ENCODE measurements at places on chromosomes 12 and 14.

DNA sequence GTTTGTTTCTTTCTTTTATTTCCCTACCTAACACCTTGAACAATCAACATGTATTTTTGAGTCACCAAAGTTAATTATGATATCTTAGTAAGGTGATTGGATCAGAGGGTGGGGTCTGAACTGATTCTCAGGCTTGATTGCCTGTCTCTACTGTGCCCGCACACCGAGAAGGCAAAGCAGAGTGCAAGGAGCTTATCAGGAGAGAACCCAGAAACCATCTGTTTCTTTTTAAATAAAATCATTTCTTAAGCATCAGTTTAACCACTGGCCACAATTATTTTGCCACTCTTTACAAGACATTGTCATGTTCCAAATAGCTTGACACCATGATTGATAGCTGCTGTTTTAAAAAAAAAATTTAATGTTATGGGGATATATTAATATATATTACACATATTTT lies 3.1 kb downstream of the GARIN2 start:
- no peak for DNase-seq

DNA sequence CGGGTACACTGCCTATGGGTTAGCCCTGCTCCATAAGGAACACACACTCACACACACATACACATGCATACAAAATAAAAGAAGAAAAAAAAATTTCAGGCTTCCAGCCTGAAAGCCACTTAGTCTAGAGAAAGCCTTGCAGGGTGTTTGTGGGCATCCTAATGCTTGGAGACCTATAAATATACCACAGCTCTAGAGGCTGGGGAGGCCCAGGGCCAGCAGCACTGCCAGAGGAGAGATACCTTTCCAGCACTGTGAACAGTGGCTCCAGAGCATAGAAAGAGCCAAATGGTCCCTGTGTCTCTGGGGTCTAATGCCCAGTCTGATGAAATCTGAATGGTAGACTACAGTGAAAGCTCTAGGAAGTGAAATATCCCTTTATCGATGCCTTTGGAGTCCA lies 12.9 kb downstream of the FAM161B start:
- DNase-seq: no peak

- DNase-seq: no peak
These were observed 339.7 kb downstream of the PRKD1 start for GRCh38 chr14:29587761-29588470.

GRCh38 chr14:102218688-102219087 lies 79.0 kb downstream of the WDR20 start:
- DNase-seq: no peak

- DNase-seq: no peak
These were observed 52.3 kb downstream of the KCNK10 start for GRCh38 chr14:88270776-88271175.

DNA sequence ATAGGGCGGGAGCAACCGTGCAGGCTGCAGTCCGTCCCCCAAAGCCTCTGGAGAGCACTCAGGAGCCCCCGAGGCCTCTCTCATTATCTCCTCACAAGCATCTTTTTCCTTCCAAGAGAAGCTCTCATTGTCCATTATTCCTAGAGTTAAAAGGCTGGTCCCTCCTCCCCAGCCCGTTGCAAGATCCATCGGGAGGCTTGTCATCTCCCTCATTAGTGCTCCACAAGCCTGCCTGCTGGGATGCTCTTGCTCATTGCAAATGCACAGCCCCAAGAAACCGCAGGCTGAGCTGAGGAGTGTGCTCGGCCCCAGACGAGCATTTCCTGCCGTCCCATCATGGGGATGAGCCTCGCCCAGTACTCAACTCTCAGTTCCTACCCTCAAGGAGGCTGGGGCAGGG lies 23.3 kb downstream of the NUAK1 start:
- DNase-seq: no peak

- no peak for DNase-seq
These were observed 10.8 kb downstream of the ZCRB1 start for GRCh38 chr12:42315108-42315507.

GRCh38 chr12:104667139-104667538 lies 210.4 kb downstream of the CHST11 start:
- no peak for DNase-seq

DNA sequence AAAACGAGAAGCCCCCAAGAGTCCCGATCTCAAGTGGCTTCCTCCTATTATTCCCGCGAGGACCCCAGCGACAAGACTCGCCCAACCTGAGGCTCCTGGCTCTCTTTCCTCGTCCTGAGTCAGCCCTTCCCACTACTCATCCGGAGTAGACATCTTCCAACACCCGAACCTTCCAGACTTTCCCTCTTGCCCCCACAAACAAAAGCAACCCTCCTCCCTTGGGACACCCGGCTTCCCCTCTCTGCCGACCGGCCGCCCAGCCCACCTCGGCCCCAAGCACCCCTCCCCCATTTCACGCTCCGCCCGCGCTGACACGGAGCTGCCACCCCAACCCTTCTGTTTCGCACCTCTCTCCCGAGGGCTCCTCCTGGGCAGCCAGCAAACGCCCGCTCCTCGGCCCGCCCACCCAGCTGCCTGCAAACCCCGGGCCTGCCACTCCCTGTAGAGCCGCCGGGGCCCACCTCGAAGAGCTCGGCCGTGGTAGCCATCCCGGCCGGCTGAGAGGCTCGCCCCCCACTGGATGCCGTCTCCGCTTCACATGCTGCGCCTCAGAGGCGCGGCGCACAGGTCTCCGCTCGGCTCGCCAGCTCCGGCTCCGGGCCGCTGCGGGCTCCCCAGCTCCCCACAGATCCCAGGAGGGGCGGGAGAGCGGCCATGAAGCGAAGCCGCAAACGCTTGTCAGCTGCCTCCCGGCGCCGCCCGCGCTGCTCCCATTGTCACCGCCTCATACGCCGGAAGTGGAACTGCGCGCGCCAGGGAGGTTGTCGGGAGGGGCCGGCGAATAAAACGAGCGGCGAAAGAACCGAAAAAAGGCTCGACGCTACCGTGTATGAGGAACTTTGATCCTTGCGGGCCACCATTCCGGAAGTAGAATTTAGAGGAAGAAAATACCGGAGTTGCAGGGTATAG lies at the start of the genes AP5M1 and EXOC5:
Gene AP5M1 (plus strand): TSS at position 811 of the 909 bp plus-strand sequence. CDS start 344 bp downstream, outside the sequence.
Gene EXOC5 (minus strand): TSS at position 745 of the 909 bp plus-strand sequence. CDS start 257 bp downstream, at position 488.
- peak; percentile 76 for DNase-seq

- DNase-seq: no peak
These were observed 173.3 kb downstream of the CCDC59 start for GRCh38 chr12:82184844-82185243.

DNA sequence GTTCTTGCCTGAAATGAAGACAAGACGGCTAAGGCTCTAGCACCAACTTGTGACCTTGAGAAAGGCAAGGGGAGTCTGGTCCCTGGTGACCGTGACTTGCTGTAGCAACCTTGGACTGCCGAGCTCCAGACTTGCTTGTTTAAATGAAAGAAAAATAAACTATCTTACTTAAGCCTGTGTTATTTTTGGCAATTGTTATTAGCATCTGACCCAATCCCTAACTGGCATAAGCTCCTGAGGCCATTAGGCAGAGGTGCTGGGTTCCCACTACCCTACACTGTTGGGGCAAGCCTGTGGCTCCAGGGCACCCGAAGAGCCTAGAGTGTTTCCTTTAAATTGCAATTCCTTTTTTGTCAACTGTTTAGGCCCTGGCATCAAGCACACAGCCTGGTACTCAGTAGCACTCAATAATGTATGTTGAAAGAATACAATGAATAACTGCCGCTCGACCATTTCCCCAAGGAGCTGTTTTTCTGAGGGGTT lies 106.9 kb upstream of the HIF1A start:
- DNase-seq: peak; percentile 72

- no peak for DNase-seq
These were observed 46.2 kb upstream of the REP15 start for GRCh38 chr12:27650011-27650410.

GRCh38 chr12:24427776-24428175 lies 478.3 kb upstream of the SOX5 start:
- DNase-seq: no peak

DNA sequence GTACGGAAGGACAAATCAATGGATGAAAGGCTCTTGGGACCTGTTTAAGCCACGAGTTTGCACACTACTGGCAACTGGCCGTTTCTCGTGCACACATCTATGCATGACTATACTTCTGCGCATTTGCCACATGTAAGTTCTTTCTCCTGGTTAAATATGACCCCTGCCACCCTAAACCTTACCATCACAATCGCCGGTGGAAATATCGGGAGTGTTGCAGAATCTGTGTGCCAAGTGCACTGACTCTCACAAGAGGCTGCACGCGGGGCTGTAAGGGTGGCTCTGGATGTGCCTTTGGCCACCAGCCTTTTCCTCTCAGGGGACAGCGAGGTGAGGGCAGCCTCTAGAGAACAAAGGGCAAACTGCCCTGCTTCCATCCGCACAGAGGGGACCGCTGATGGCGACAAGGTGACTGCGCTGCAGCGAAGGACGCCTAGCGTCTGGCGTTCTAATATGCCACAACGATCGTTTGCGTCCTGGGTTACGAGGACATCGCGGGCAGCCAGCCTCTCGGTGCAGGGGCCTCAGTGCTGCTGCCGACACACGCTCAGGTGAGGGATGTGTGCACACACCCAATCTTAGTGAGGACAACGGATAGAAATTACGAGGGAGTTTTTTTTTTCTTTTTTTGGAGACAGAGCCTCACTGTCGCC lies 232.2 kb downstream of the PCNX1 start:
- DNase-seq: no peak

DNA sequence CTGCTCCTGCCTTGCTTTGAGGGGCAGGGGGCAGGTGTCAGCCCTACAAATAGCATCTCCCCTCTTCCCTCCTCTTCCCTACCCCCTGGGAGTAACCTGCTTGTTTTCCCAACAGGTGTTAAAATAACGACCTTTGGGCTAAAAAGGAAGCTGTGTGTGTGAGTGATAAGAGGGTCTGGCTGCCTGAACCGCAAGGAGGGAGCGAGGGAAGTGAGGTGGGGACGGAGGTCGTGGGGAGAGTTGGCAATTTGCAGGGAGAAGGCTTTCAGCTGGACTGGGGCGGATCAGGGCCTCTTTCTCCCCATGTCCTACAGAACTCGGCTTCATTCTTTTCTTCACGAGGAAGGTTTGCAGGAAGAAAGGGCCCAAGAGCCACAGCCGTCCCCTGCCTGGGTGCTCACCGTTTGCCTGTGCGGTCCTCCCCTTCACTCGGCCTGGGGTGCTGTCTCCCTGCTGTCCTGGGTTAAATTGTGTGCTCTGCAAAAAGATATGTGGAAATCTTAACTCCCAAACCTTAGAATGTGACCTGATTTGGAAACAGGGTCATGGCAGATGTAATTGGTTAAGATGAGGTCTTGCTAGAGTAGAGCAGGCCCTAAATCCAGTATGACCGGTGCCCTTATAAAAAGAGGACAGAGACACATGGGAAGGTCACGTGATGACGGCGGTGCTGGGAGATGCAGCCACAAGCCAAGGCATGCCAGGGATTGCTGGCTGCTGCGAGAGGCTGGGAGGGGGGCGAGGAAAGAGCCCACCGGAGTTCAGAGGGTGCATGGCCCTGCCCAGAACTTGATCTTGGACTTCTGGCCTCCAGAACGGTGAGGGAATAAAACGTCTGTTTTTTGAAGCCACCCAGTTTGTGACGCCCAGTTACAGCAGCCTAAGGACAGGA lies 38.7 kb upstream of the NCOR2 start:
- DNase-seq: no peak

DNA sequence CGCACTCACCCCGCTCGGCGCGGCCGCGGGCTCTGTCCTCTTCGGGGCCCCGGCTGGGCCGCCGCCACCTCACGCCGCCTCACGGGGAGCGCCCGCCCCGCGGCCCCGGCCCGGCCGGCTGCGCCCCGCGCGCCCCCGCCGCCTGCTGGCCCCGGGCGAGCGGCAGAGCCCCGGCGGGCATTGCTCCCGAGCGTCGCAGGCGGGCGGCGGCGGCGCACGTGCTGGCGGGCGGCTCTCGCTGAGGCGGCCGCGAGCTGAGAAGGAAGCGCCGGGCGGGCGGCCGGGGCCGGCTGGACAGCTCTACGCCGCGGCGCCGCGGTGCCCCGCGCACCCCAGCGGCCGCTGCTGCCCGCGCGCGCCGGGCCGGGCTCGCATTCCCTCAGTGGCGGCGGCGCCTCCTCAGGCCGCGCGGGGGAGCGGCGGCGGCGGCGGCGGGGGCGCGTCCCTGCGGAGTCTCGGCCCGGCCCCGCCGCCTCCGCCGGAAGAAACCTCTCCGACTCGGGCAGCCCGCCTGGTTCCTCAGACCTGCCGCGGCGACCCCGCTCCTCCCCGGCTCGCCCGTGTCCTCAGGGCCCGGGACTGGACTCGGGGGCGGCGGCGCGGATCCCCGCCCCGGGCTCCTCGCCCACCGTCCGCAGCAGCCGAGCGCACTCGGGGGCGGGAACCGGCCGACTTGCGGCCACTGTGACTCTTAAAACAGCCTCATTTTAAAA lies at the start of gene PITPNM2:
Gene PITPNM2 (minus strand): TSS at position 347 of the 713 bp plus-strand sequence. CDS start 116,500 bp downstream, outside the sequence.
- DNase-seq: no peak

GRCh38 chr14:88034076-88034475 lies 29.1 kb downstream of the GPR65 start:
- DNase-seq: no peak

DNA sequence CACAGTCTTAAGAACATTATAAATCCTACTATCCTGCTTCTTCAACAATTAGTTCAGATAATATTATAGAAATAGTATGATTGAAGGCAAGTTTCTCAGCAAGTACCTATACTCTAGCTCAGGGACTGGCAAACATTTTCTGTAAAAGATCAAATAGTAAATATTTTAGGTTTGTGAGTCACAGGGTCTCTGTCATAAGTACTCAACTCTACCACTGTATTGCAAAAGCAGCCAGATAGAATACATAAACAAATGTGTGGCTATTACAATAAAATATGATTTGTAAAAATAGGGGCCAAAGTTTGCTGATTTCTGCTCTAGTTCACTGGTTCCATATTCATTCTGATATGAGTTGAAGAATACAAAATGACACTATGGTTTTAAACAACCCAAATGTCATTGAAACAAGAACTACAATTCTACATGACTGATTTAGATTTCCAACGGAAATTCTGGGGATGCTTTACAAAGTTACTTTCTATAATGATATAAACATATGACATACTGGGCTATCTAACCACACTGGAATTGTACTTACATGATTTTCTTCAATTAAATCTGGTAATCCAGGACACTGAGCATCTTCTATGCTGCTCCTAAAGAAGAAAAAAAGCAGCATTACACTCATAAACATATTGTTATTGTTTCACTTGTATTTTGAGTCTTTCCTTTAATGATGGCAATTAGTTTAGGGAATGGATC lies 23.2 kb downstream of the LGALS3 start:
- DNase-seq: no peak

DNA sequence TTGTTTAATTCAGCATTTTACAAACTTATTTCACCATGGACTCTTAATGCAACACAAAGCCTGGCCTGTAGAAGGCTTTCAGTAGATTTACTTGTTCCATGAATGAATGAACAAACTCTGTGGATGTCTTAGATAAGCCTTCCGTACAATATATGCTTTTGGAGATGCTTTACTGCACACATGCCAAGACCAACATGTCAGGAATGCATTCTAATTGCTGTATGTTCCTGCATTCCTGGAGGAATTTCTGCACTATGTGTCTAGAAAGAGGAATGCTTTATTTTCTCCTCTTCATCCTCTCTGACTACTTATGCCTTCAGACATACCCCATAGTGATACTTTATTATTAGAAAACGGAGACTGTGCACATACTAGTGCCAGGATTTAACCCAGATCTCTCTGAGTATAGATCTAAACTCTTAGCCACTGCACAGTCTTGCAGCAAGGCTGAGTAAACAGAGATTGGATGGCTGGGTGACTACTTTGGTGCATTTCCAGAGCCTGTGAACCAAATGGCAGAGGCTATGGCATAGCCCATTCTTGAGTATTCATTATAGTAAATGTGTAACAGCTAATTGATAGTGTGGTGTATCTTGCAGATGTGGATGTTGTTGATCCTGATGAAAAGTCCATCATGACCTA lies 108.2 kb downstream of the SYNE2 start:
- no peak for DNase-seq

Data from smooth muscle cell of the brain vasculature (primary cell).